GM20000 (cell line): ENCODE measurements at places on chromosomes 11 and 22.
A peak's percentile ranks its signal among the peaks of the same experiment; 100 is the strongest.

- no peak for DNase-seq
Observed at GRCh38 chr22:19983741-19984140, 32.9 kb downstream of the ARVCF start.

GRCh38 chr11:34263441-34264091 is 94.2 kb downstream of the ABTB2 start:
- no peak for DNase-seq

GRCh38 chr11:123183391-123184099 is 11.5 kb downstream of the CLMP start:
- DNase-seq = no peak

DNA sequence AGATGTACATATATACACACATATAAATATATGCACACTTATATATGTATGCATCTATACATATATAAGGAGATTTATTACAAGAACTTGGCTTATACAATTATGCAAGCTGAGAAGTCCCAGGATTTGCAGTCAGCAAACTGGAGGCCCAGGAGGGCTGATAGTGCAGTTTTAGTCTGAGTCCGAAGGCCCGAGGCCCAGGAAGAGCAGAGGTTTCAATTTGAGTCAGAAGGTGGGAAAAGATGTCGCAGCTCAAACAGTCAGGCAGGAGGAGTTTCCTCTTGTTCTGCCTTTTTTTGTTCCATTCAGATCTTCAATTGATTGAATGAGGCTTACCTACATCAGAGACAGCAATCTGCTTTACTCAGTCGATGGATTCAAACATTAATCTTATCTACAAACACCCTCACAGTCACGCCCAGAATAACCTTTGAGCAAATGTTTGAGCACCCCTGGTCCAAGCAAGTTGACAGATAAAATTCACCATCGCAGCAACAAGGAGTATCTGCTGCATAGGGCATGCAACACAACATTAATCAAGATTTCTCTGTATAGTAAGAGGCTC is 4.0 kb upstream of the SGSM1 start:
- no peak for DNase-seq

- peak; percentile 97 for DNase-seq
Observed at GRCh38 chr22:31345331-31346254, 553 bp downstream of the PATZ1 start.

DNA sequence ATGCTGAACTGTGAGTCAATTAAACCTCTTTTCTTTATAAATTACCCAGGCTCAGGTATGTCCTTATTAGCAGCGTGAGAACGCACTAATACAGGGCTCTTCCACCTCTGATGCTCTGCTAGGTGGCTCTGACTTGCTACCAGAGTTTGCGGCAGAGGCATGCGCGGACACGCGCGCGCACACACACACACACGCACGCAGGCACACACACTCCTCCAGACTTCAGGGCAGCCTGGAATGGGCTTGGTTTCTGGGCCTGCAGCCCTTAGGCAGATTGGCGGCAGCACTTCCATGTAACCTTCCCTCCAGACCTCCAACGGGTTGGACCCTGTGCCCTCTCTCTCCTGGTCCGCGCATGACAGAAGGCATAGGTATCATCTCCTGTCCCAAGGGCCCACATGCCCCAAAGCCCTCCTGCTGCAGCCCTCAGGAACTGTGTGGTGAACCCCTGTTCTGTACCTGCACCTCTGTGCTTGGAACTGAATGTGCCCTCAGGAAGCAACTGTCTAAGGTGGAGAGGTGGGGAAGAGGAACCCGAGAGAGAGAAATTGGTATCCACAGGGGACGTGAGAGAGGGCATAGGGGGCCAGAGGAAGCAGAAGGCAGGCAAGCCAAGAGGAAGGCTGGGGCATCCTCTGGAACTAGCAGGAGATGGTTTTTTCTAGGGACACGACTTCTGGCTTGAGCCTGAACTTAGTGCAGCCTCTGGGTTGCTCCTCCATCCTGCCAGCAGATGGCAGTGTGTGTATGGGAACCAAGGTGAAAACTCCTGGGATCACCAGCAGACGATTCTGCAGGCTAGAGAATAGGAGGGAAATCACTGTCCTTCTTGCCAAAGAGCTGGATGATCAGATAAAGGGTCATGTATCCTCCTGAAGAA is 23.4 kb upstream of the RIC3 start:
- peak; percentile 77 for DNase-seq

GRCh38 chr11:68145120-68145866 is 24.1 kb upstream of the CHKA start:
- DNase-seq = no peak

- DNase-seq = no peak
Observed at GRCh38 chr11:85475660-85476517, 151.3 kb downstream of the DLG2 start.

DNA sequence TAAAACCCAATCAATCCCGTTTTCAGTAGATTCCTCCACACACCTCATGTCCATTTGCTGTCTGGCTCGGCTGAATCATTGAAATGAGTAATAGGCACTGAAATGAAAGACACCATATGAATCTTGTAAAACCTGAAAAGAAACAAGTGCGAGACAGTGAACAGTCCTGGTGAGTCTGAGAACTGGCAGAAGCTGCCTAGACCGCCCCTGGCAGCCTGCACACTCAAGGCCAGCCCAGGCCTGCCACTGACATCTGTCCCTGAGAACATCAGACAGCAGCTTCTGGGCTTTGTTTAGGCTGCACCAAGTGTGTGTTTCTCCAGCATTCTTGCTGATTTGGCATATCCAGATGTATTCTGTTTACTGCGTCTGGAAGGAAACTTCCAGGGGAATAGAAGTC is 44.8 kb downstream of the ENDOD1 start:
- no peak for DNase-seq

DNA sequence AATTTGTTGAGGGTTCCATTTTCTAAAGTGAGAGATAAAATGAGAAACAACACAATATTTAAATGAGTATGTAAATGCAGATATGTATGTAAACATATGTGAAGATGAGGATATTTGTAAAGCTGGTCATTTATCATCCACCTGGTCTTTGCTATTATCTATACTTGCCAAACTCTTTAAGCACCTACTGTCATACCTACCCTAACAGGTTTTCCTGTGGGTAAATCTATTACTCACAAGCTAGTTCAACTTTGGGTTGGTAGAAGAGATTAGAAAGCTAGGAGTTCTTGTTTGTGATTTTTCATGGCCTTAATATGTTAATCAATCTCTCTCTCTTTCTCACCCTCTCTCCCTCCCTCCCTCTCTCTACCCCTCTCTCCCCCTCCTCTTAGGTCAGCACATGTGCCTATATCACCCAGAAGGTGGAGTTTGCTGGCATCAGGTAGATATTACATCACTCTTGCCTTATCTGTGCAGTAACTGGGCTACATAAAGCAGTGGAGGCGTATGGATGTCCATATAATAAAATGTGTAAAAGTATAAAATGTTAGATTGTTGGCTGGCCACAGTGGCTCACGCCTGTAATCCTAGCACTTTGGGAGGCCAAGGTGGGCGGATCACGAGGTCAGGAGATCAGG is 14.7 kb downstream of the DEPDC5 start:
- DNase-seq = no peak

- DNase-seq = no peak
Observed at GRCh38 chr11:103703437-103703836, 333.0 kb upstream of the DDI1 start.

DNA sequence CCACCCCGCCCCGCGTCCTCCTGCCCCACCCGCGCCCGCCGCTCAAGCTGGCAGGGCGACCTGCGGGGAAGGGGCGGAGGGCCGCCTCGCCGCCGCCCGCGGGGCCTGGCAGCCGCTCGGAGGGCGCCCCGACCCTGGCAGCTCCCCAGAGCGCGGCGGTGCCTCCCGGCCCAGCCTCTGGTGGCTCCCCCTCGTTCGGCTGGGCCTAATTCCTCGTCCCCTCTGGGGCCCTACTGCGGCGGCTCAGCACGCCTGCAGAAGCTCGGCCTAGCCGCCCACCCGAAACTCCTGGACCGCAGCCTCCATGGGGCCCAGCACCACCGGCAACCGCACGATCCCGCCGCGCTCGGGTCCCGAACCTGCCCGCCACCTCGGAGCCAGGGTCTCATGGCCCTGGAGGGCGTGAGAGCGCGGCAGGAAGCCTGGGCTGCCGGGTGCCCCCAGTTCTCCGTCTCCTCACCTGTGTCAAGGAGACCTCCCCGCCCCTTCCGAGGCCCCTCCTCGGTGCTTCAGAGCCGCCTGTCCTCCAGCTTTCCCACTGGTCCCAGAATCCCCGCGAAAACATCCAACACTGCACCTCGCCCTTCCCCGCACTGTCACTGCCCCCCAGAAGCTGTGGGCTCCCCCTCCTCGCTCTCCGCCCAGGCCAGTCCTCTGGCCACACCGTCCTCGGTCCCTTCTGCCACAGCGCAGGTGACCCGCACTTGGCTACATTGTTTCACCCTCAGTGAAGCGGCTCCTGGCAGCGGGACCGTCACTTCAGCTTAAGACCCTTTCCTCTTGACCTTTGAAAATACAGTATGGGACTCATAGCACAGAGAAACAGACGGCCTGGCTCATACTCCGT is 613 bp upstream of the GSC2 start:
- no peak for DNase-seq

DNA sequence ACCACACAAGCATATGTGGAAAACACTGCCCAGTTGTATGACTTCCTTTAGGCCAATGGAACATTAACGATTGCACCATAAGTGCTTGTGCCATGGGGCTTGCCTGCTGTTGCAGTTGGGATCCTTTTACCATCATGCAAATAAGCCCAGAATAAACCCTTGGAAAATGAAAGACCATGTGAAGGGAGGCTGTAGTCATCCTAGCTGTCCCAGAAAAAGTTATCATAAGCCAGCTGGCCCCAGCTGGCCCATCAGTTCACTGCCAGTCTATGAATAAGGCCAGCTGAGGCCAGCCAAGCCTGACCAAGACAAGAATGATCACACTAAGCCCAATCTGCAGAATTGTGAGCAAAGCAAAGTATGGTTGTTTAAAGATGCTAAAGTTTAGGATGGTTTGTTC is 253.9 kb upstream of the ARHGAP20 start:
- DNase-seq = no peak

GRCh38 chr11:117097389-117098268 is 599 bp downstream of the SIK3 start:
- peak; percentile 54 for DNase-seq

GRCh38 chr11:28961726-28962125 is 853.5 kb downstream of the METTL15 start:
- no peak for DNase-seq

DNA sequence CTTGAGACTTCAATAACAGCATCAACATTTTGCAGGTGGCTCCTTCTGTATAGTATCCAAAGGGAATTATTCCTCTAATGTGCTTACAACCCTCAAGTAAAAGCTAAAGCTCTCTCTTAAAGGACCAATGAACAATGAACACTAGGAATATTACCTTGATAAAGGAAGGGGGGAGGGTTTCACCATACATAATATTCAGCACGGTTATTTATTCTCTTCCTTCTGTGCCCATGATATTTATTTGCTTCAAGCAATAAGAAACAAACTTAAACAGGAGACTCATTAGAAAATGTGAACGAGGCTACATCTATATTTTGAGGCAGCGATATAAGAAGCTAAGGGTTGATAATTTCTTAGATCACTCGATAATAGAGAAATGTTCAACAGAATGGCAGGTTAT is 21.2 kb downstream of the BLID start:
- no peak for DNase-seq

DNA sequence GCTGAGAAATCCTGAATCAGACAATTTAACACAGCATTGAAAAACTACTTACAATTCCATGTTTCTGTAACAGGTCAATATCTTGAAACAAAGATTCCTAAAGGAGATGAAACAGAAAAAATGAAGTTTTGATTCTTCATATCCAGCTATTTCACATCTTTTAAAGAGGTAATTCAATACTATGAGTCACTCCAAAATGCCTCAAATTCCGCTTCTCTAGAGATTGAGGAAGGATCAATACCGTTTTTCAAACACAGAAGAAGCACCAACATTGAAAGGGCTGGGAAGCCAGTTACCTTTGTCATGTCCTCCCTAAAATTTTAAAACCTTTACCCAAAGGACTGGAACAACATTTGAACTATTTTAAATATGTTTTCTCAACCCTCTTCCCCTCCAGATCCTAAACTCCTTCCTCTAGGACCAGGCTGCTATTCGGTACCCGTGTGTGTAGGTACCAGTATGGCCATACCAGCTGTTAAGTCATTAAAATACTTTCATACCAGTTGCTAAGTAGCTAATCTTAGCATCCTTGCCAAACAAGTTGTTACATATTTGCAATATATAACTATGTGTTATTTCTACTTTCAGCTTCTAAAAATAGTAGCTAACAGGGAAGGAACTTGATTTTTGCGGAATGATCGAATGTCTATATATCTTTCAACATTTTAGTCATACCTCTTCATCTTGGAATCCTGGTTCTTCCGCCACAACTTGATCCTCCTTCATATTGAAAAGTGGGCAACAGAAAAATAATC is 2.3 kb downstream of the DMC1 start:
- DNase-seq = no peak

GRCh38 chr11:96741068-96741467 is 351.3 kb downstream of the JRKL start:
- no peak for DNase-seq

GRCh38 chr11:102416976-102417375 is 35.6 kb downstream of the TMEM123 start:
- DNase-seq = no peak

DNA sequence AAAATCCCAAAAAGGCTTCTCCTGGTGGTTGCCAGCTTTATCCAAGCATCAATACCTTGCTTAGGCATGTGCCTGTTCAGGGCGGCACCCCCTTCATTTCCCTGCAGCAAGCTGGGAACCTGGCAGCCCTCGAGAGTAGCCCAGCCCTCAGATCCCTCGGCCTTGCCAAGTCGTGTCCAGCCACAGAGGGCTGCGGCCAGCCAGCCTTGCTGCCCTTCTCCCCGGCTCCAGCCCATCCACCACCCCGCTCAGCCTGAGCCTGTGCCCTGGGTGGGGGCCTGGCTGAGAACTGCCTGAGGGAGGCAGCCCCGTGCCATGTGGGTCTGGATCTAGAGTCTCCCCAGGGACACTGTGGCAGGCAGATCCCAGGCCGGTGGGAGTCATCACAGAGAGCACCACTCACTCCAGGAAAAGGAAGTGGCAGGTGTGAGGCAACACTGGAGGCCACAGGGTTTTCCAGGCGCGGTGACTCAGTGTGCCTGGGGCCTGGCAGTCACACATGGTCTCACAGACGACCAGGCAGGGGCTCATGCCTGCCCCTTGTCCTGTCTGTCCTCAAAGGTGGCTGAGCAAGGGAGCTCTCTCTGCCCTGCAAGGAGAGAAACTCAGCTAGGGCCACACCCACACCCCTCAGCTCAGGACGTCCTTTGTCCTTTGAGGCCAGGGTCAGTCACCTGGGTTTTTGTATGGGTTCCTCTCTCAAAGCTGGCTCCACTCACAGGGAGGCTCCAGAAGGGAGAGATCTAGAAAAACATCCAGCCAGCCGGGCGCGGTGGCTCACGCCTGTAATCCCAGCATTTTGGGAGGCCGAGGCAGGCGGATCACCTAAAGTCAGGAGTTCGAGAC is 12.2 kb upstream of the CDC42BPG start:
- DNase-seq = no peak
